ENCODE measurements at places on chromosomes 13 and 19.

DNA sequence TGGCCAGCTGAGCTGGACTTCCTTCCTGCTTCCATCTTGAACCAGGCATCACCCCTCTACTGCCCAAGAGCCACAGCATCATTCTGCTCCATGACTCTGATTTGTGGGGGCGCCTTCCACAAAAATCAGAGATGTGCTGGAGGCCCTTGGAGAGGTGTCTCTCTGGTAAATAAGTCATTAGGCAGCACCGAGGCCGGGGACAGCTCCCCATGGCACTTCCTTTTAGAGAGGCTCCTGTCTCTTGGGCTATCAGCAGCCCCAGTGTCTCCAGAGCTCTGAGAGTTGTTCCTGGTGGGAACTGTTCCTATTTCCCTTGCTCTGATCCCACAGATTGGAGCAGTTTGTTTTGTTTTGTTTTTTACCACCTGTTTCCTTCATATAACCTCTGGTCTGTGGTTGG, 19.9 kb downstream of the NWD1 start:
- no peak for DNase-seq

DNA sequence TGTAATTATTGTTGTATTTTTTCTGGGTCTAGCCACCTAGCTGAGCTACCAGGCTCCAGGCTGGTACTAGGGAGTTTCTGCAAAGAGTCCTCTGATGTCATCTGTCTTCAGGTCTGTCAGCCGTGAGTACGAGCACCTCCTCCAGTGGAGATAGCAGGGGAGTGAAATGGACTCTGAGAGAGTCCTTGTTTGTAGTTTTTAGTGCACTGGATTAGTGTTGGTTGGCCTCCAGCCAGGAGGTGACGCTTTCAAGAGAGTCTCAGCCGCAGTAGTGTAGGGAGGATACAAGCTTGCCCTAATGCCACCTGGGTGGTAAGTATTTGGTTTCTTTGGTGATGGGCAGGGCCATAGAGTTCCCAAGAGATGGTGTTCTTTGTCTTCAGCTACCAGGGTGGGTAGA, 384.8 kb downstream of the SLC7A1 start:
- no peak for DNase-seq

GRCh38 chr13:91372911-91373310, 25.4 kb downstream of the MIR17HG start:
- no peak for DNase-seq

DNA sequence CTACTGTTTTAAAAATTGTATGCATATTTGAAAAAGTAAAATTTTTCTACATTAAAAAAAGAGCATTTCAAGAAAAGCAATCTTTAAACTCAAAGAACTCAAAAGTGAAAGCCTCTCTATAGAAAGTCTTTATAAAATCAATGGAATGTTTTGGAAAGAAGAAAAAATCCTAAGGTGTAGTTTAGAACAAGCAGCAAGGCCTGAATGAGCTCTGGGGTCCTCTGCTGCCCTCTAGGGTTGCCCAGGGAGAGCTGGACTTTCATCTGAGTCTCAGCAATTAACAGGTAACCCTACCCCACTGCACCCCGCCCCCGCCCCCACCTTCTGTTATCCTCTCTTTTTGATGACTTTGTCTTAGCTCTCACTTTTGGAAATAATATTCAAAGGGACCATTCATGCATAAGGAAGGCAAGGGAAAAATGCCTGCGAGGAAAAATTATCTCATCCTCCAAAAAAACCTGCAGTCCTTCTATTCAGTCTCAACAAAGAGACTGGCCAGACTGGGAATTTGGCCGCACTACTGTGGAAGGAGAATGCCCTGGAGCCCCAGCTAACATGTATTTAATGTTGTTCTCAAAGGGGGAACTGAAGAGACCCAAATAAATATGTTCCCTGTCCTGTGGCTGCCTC, 24.1 kb downstream of the SLC25A30 start:
- DNase-seq, result no peak

DNA sequence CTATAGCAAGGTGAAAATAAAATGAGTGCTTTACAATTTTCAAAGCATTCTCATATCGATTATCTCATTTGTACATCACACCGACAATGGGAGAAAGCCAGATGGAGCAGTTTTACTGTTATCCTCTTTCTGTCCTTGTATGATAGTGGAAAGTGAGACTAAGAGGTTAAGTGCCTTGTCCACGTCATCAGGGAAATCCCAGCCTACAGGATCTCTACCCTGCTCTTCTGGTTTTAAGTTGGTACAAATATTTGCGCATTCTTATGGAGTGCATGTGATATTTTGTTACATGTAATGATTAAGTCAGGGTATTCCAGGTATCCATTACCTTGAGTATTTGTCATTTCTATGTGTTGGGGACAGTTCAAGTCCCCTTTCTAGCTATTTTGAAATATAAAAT, 12.4 kb upstream of the ENOX1 start:
- DNase-seq, result no peak

GRCh38 chr13:110294146-110294545, 12.8 kb downstream of the COL4A1 start:
- no peak for DNase-seq

DNA sequence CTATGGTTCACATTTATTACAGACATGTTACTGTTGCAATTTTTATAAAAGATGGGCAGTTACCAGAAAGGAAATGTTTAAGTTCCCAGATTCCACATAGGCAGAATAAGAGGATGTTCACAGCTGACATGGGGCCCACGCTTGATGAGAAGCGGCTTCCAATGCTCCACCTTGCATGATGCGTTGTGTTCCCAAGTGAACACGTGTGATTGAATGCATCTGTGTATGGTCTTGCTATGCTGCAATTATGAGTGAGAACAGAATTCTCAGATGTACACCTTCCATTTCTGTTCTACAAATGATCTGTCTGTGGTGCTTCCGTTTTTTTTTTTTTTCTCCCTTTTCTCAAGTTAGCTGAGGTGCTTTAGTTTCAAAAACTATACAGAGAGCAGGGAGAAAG, 15.5 kb downstream of the UPF3A start:
- no peak for DNase-seq

- DNase-seq, result no peak
Measured at GRCh38 chr19:40907968-40908735, 26.1 kb upstream of the CYP2A7 start.

- DNase-seq, result no peak
Measured at GRCh38 chr19:11451871-11452619, 16.6 kb downstream of the PRKCSH start.

DNA sequence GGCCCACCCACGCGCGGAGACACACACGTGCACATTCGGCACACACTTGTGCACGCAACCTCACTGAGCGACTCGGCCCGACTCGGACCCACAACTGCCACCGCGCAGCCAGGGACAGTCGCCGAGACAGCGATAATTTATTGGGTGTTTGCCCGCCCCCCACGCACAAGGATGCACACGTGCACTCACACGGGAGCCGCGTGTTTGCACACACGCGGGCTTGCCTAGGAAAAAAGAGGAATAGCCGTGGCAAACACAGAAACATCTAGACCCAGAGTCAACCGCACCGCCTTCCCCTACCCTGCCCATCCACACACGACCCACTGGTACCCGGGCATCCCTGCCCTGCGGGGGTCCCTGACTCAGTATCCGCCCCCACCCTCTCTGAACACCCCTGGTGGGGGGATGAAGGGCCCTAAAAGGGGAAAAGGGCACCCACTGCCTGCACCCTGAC, 1.1 kb upstream of the SSBP4 start:
- DNase-seq, result no peak

DNA sequence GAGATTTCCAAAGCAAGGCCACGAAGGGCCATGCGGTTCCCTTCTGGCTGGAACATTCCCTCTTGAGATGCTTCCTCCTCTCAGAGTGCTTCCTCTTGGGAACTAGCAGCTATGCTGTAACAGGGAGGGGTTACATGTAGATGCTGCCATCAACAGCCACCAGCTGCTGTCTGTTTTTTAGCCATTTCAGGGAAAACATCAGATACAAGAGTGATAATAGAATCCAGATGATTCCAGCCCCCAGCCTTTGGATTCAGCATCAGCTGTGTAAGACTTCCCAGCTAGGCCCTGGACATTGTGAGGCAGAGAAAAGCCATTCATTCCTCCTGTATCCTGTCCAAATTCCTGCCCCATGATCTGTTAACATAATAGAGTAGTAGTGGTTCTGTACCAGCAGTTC, 8.2 kb upstream of the ZNF177 start:
- DNase-seq, result no peak

GRCh38 chr13:30830638-30830965, 75.5 kb upstream of the MEDAG start:
- no peak for DNase-seq

- DNase-seq, result no peak
Measured at GRCh38 chr13:94176561-94176960, 302.9 kb downstream of the DCT start.

GRCh38 chr19:14450168-14450874, 17.2 kb downstream of the PKN1 start:
- DNase-seq, result peak; percentile 47

DNA sequence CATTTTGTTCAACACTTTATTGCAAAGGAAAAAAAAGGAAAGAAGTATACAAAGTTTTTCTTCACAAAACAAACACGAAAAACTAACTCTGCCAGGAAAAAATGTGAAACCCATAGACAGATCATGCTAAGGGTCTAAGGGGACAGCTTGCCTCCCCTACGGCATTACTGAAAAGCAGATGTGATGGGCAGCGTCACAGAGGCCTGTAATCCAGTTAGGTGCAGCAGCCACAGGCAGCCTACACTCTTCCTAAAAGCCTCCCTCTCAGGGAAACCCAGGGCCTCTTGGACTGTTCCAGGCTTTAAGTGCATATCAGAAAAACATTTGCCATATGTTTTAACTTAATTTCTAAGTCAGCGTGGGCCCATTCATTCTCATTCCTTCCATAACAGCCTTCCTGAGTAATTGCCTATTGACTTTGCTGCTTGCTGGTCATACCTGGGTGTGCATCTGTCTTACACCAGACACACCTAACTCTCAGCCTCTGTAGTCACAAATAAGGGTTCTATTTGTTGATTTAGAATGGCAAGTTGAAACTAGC, 135.7 kb upstream of the SERP2 start:
- DNase-seq, result no peak

GRCh38 chr13:81609335-81609734, 1268.4 kb upstream of the SPRY2 start:
- no peak for DNase-seq

GRCh38 chr13:40399756-40400155, 266.7 kb downstream of the FOXO1 start:
- no peak for DNase-seq

DNA sequence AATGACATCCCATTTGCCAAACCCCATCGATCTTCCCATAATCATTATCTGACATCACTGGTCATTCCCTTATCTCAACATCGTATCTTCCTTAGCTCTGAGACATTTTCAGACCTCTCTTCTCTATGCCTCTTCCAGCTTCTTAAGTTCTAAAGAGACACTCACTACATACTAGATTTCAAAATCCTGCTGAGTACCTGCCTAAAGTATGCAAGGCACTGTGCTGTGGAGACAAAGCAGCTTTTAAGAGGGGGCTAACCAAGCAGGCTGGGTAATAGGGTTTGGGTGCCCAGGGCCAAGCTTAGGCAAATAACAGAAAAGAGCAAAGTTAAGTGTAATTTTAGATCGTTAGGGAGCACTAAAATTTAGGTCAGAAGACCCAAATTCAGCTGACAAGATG, 3.4 kb upstream of the POMP start:
- no peak for DNase-seq

All from central memory CD8-positive, alpha-beta T cell (primary cell).